D721Med (cell line): ENCODE measurements at places on chromosomes 12 and 14.

DNA sequence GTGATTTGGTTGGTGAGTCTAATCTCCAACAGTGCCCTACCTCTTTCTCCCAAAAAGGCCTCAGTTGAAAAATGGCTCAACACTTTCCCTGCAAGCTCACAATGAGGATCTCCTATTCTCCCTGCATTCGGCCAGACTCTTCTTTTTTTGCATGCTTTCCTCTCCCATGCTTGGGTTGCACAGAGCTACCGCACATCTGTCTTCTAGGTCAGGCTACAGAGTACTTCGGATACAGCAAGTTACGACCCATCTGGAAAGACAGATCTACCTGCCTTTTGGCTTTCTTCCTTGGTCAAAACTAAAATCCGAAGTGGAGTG, 305 bp upstream of the SLC16A7 start:
- no peak for DNase-seq

GRCh38 chr12:32302218-32303173, 96.9 kb upstream of the FGD4 start:
- DNase-seq, result no peak

DNA sequence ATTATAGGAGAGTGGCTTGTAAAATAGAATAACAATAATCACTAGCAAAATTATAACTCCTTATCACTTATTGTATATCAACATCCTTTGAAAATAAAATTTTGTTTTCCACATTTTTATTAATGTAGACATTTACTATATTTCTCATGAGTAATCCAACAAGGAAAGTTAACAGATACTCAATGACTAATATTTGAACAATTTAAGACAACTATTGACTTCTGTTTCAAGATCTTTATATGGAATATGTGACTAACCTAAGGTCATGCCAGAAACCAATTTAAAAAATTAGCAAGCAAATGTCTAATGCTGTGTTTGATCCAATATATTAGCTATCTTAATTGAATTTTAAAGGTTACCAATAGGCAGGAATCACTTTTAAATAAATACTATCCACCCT, 638.5 kb upstream of the FLRT2 start:
- no peak for DNase-seq

- no peak for DNase-seq
Measured at GRCh38 chr14:54700717-54701116, 133.8 kb downstream of the SAMD4A start.

DNA sequence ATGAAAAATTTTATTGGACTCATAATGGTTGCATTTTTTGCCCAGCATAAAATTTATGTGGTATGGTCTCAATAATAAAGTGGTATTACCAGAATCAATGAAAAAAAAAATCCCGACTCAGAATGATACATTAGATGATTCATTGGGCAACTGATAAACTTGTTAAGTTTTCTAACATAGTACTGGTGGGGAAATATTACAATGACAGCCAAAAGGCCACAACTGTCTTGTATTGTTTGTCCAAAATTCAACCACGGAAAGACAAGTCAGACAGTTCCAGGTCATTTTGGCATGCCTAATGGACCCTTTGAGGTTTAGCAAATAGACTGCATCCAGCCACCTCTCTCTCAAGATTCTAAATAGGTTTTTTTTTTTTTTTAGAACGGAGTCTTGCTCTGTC, 70.5 kb upstream of the TRIM9 start:
- no peak for DNase-seq

- DNase-seq, result no peak
Measured at GRCh38 chr12:118334939-118335567, 37.7 kb downstream of the TAOK3 start.

DNA sequence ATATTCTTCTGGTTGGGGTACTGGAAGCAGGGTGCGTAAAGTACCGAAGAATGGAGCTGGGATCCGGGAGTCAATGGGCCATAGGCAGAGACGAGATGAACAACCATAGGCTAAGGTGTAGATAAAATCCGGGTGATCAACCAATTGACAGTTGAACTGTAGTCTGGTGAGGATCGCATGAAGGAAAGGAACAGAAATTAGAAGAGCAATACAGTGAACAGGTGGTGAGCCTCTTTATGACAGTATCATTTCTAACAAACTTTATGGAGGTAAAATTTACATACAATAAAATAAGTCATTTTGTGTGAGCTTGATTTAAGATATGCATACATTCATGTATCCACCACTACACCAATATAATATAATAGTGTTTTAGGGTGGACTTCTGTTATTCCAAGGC, 13.9 kb upstream of the HIF1A start:
- no peak for DNase-seq

DNA sequence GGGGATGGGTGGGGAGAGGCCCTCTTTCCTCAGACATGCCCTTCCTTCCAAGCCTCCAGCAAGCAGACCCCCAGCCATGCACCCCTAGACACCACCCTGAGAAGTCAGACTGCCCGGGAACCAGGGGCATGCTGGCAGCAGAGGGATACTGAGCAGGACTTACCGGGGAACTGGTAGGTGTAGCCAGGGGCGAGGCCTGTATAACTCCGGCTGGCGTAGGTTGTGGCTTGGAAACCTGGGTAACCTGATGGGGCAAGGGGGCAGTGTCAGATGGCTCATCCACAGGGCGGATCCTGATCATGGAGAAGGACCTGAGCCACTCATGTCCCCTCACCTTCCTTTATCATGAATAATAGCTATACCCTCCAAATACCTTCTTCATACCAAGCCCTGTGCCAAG, 15.8 kb downstream of the MSI1 start:
- no peak for DNase-seq

GRCh38 chr14:85531141-85531586, 1.2 kb downstream of the FLRT2 start:
- DNase-seq, result no peak

GRCh38 chr14:79011091-79011919, 841.1 kb downstream of the NRXN3 start:
- DNase-seq, result no peak

DNA sequence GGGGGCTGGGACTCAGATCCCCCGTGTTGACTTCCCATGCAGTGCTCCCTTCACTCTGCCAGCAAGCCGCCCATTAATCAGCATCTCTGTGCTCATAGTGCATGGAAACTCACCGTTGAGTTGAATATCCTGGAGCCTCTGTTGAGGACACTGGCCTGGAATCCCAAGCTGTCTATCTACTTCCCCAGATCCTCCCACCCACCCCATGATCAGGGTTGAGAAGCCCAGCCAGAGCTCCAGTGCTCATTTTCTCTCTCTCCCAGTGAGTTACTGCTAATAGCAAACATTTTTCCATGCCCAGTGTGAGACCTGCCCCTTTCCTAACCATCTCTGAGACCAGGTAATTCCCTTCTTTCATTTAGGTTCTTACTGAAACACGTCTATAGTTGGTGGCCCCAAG, 88.2 kb downstream of the SLC24A4 start:
- no peak for DNase-seq
